ENCODE measurements at places on chromosomes 3 and 15. TPM values are rescaled to one million over a fixed set of nuclear protein-coding genes. Genes with fewer than 3 reads are reported as not detected.

The NRG4 gene
- 0.09 TPM for total RNA-seq

The SNX22 gene
- total RNA-seq, result 0.05 TPM

The MRPS22 gene
- total RNA-seq, result 72.1 TPM

The SGO1 gene
- total RNA-seq, result 4.8 TPM

The LIPC gene
- total RNA-seq, result not detected

The TRH gene
- not detected for total RNA-seq

The ADAMTSL3 gene
- total RNA-seq, result 0.65 TPM

The RBPMS2 gene
- not detected for total RNA-seq

The CRABP1 gene
- total RNA-seq, result not detected

The RPUSD2 gene
- total RNA-seq, result 16.2 TPM

The UBA3 gene
- total RNA-seq, result 58.5 TPM

The THAP10 gene
- total RNA-seq, result 1.7 TPM

The CMTM8 gene
- total RNA-seq, result 7.8 TPM
